Smooth muscle cell of the pulmonary artery (primary cell): ENCODE measurements at places on chromosomes 5 and 9. TPM values are rescaled to one million over a fixed set of nuclear protein-coding genes. Genes with fewer than 3 reads are reported as not detected.

The ZFAND5 gene
- total RNA-seq: 157 and 163 TPM in 2 replicates

The SLC45A2 gene
- total RNA-seq: 0.17 and 0.20 TPM in 2 replicates

The PRUNE2 gene
- 27.0 and 135 TPM in 2 replicates for total RNA-seq

The IFNA21 gene
- total RNA-seq: not detected in 2 replicates

The HAND1 gene
- total RNA-seq: not detected in 2 replicates

The ECPAS gene
- 129 and 149 TPM in 2 replicates for total RNA-seq

The GLRA1 gene
- not detected in 2 replicates for total RNA-seq

The FAM163B gene
- 0.20 and 0.39 TPM in 2 replicates for total RNA-seq

The ZBTB6 gene
- total RNA-seq: 11.5 and 15.6 TPM in 2 replicates
